ENCODE measurements at places on chromosomes 2 and 18.

- no peak for DNase-seq
Observed at GRCh38 chr2:46303822-46304221, 6.6 kb downstream of the EPAS1 start.

DNA sequence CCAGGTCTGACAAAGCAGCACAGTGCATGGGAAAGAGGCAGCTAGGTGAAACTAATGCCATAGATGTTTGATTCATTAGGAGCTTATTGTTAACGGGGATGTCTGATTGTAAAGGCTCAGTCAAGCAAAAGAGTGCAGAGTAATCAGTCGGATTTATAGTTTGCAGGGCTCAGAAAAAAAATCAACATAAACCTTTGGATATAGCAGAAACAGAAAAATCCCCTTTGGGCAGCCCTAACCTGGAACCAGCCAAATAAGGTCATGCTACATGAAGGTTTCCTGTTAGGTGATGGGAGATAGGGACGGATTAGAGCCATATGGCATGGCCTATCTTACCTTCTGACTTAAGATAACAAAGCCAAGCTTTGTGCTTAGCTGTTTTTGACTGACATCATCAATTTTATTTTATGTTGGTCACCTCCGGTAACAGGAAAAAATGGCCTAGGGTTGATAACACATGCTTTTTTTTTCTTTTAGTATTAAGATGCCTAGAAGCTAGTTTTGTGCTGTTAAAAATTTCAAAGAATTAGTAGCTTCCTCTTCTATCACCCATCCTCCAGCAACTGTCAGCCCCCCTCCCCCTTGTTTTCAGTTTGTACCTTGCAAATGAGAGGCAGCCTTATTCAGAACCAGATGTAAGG, 60.7 kb upstream of the ZEB2 start:
- no peak for DNase-seq

DNA sequence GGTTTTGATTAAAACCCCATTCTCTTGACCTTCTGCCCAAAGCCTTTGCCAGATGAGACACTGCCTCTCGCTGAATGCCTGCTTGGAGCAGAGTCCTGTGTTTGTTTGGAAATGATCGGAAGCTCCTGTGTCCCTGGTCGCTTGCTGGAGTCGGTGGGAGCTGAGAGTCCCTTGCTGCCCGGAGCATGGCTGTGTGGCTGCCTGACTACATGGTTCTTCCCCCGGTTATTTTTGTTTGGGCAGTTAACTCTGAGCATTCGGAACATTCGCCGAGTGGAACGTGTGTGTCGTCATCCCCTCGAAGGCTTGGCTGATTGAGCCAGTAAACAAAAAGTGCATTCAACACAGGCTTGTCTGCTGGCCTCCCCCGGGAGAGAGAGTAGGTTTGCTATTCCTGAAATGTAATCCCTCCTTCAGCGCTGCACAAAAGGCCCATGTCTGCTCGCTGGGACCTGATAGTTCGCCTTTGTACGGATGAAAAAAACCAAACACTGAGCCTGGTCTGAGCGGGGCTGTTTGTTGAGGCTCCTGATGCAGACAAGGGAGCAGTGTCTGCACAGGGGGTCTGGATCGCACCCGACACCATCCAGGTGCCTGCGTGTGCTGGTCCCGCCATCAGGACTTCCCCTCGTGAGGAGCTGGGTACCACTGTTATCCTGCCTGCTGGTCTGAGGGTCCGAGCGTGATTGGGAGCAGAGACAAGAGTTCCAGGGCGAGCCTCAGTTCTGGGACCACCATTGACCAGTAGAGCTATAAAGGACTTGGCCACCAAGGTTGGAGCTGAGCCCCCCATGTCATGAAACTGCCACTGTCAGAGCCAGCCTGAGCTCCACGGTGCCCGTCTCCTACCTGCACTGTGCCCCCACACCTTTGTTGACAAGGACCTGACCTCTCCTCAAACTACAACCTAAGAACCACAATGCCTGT, 83.8 kb downstream of the AGAP1 start:
- DNase-seq = no peak

DNA sequence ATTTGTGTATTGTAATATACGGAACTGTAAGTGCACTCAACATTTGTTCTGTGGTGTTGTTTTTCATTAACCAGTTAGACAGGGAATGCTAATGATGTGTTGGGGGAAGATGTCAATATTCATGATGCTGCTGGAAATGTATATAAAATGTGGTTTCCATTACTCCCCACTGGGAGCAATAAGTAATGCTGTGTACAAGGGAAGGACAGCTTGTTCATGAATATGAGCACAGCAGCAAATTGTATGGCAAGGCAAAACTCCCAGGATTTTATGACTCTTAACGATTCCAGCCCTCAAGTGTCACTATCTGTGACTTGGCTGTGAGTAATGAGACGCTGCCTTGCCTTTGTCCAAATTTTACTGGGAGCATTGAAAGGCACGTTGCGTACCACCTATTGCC, 312.4 kb upstream of the DDX18 start:
- no peak for DNase-seq

DNA sequence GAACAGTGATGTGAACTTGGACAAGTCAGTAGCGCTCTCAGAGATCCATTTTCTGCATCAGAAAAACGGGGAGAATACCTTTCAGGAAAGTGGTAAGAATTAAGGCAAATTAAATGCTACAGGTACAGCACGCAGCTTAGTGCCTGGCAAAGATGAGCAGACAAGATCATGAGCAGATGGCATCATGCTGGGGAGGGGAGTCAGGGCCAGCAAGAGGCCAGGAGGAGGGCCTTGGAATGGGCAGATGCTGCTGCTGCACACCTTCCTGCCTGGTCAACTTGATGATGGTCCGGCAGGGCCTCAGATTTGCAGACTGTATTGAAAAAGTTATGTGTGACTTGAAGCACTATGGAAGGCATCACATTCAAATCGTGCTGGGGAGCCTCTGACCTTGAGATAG, 72.9 kb downstream of the GALNT14 start:
- DNase-seq = no peak
